ENCODE measurements at places on chromosomes 4 and X.

DNA sequence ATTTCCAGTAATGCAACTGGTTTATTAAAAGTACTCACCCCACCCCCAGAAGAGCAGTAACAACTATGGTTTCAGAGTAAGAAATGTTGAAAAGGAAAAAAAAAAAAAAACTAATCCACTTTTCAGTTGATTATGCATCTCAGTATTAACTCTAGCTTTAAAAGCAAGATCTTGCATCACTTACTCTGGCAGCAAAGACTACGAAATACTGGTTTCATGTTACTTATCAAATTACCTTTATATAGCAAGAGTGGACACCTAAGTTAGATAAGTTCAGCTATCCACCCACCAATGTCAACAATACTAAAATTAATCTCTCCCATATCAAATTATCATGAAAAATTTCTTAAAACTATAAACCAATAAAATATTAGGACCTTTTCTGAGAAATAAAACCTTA, 105.0 kb downstream of the ABCB7 start:
- DNase-seq: no peak

- no peak for DNase-seq
Observed at GRCh38 chr4:80154545-80154933, 42.8 kb upstream of the PRDM8 start.

GRCh38 chr4:22498866-22499265, 17.0 kb downstream of the ADGRA3 start:
- DNase-seq: no peak

- DNase-seq: no peak
Observed at GRCh38 chr4:126851391-126851790, 781.4 kb upstream of the INTU start.

Measured in activated naive CD8-positive, alpha-beta T cell treated with anti-CD3 and anti-CD28 coated beads, Interleukin-2, amount 50 U/mL, for 24 hours (primary cell).